ENCODE measurements at places on chromosomes 5 and 9.

- no peak for DNase-seq
These were observed 79.3 kb upstream of the ITGA1 start for GRCh38 chr5:52708463-52708862.

DNA sequence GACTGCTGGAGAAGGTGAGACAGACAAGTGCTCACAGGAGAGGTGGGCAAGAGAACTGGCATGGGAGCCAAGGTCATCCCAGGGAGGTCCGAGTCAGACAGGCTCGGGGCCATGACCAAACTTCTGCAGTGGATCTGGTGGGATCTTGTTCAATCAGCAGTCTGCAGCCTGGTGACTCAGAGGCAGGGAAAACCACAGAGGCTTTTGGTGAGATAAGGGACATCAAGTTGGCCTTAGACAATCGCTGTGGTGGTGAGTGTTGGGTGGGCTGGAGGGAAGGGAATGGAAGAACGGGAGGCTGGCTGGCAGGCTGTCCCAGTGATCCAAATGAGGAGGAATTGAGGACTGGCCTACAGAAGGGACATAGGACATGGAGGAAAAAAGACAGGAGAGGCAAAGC lies 123.8 kb downstream of the TMEM174 start:
- DNase-seq: no peak

DNA sequence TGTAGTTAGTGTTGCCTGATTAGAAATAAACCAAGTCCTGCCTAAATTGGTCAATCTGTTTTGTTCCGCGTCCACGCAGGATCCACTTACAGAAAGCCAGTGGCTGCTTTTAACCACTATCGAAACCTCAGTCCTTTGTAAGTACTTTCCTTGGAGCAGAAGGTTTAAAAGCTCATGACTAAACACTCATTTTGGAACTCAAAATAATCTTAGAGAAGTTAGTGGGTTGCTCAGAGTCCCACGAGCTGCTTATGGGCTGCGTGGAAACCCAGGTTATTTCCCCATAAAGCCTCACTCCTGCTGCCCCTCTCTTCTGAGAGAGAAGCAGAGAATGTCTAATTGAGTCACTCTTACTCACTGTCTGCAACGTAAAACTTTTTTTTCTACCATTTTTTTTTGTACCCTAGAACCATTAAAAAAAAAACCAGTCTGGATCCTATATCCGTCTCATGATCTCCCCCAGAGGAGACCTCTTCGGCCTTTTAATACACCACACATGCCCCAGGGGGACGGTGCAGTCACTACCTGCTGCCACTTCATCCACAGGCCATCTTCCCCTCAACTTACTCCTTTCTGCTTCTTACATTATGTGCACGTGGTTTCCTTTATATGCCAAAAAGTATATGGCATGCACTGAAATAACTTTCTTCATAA lies 7.6 kb downstream of the BASP1 start:
- no peak for DNase-seq

DNA sequence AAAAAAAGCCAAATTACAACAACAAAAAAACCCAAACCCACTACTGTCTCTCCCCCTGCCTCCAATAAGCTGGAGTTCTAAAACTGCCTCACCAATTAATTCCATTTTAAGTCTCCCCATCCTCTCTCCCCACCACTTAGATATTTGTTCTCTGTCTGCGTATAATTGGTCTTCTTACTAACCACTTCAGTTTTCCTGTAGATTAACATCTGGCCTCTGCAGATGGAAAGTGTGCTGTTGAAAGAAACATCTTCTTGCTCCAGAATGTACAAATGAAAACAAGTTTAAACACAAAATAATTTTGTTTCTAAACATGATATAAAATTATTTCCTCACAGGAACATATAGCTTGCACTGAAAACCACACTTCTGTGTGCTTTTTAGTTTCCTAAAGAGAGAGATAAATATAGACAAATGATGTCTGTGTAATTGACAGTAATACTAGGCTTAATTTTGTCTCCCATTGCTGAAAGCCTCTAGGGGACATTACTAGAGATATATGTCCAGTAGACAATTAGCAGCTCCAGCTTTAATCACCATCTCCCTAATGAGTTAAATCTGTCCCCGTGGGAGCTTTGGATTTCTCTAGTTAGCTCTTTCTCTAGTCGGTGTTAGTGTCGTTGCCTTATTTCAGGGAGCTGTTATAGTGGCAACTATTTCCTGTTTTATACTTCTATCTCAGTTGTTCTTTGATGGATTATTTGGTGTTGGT lies 164.0 kb downstream of the ARHGAP26 start:
- DNase-seq: no peak

DNA sequence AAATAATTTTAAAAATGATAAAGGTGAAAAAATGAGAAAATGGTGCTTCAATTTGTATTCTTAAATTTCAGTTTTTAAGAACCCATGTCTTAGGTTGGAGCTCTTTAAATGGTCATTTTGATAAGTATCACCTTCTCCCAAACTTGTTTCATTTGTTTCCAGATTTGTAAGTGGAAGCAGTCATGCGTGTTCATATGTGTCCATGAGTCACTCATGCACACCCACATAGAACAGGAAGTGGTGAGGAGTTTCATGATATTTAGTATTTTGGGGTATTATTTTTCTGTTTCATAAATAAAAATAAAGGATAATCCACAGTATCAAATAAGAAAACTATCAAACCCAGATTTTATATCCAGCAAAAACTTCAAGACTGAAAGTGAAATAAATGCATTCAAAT lies 570.4 kb upstream of the ST8SIA4 start:
- DNase-seq: no peak

DNA sequence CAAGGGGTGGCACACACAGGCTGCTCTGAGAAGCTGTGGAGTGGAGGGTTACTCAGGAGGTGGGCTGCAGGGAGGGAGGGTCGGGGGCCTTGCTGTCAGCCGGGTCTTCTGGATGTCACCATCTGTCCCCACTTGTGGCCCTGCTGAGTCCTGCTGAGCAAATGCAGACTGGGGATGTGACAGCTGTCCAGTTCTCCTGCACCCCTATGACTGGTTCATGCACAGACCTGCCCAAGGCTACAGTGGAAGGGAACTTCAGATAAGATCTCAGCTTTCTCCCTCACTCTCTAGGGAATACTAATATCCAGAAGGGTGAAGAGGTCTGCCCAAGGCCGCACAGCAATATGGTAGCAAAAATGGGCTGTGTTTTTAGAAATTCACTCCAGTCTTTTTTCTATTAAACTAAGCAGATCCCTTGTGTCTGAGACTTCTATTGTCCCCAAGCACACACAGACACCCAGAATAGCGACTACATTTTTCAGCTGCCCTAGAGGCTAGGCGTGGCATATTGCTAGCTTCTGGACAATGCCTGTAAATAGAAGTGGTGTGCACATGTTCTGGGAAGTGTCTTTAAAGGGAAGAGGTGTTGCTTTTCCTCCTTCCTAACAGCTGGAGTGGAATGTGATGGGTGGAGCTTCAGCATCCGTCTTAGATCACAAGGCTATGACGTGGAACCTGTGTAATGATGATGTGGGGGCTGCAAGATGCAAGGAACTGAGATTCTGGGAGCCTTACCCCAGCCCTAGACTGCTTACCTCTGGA lies 51.1 kb upstream of the TBC1D2 start:
- no peak for DNase-seq

DNA sequence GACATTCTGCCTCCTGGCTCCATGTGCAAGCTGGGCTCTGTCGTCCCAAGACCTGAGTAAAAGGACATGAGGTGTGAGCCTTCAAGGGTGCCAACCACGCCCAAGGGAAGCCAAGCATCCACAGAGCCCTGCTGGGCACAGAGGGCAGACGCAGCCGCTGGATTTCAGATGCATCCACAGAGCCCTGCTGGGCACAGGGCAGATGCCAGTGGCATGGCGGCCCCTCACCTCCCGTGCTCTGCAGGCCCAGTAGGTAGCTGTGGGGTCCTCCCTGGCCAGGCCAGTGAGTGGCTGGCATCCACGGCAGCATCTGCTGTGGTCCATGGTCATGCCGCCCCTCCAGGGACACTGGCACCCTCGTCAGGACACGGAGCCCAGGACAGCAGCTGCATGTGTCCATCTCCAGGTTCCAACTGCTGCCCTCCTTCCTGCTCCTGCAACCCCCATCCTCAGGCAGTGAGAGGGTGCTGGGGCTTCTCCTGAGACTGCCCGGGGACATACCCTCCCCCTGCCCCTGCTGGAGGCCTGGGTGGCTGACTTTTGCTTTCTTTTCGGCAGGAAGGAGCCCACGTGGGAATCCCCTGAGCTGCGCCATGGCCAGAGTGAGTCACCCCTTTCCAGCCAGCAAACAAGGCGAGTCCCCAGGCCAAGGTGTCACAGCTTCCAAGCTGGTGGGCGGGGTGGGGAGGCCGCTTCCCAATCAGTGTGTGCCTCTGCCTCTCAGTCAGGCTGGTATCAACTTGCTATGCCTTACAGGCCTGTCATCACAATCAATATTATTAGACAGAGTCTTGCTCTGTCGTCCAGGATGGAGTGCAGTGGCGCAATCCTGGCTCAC lies 4.0 kb upstream of the TRAF2 start:
- DNase-seq: peak; percentile 93

DNA sequence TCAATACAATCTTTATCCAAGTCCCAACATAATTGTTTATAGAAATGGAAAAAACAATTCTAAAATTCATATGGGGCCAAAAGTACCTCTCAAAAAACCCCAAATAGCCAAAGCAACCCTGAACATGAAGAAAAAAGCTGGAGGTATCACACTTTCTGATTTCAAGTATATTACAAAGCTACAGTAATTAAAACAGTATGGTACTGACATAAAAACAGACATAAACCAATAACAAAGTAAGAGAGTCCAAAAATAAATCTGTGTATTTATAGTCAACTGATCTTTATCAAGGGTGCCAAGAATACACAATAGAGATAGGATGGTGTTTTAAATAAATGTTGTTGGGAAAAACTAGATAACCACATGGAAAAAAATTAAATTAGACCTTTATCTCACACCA lies 13.6 kb upstream of the GOLPH3 start:
- DNase-seq: no peak

DNA sequence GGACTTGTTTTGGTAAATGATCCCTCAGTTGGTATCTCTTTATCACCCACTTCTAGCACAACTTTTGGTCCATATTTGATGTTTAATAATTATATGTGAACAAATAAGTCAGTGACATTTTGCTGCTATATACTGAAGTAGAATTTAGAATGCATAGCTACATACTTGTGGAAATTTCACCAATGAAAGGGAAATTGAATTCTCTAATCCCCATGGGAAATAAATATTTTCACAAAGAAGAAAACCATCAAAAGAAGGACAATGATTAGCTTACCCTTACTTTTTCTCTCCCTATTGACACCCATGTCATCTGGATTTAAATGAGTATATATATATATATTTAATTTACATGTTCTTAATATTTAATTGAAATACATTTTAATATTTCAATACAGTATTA lies 94.3 kb upstream of the DAB2 start:
- DNase-seq: no peak

DNA sequence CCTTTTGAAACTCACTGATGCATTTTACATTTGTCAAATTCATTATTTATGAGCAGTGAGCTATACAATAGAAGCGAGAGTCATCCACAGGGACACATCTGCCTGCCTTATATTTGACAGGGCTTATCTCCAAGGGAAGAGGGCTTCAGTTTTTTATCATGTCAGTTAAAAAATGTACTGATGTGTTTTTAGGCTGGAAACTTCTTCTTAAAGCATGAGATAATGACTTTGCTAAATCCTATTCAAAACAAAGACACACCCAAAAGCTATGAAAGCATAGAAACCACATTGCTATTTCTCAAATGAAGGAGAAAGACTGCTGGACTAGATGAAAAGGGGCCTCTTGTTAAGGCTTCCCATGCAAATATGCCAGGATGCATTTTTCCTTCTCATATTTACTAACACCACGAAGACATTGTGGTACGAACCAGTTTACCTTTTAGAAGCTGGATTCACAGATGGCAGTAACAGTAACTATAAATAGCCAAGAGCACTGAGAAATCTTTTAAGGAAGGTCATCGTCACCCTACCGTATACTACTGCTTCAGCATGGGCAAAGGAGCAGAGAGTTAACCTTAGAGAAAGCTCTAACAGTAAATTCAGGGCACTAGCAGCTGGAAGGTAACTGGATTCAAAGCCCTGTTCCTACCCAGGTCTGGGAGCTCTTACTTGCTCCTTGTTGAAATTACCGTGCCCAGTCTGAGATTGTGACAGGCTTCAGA lies 86.3 kb upstream of the IFNK start:
- no peak for DNase-seq

GRCh38 chr9:99681113-99681512 lies 140.6 kb upstream of the NR4A3 start:
- DNase-seq: no peak

DNA sequence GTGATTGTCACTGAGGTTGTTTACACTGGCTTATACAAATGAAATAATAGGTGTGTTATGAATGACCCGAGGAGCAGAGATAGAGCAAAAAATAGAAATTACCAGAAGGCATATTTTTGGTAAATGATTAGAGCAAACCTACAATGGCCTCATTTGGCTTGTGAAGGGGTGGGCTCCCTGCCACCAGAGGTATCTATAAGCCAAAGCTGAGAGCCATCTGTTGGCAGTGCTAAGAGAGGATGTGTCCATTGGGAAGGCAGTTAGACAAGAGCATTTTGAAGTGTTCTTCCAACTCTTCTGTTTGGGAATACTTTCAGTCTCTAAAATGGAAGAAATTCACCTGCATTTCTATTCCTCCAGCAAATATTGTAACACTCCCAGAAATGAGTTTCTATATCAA lies 10.6 kb downstream of the NIPAL4 start:
- DNase-seq: no peak

GRCh38 chr9:37511016-37512010 lies 25.6 kb downstream of the POLR1E start:
- no peak for DNase-seq

DNA sequence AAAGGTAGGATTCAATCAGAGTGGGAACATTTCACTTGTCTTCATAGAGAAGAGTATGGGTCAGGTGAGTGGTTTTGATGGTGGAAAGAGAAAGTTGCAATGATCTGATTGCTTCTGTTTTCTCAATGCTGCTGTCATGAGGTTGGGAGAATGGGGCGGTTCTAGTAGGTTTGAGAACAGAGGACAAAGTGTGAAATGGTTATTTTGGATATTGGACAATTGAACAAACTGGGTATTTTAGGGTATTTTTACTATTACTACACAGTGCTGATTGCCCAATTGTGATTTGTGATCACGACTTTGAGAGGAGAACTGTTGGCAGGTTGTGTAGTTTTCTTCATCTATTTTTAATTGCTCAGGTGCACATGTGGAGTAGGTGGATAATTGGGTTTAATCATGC lies 60.2 kb downstream of the COMMD10 start:
- DNase-seq: no peak

- DNase-seq: no peak
These were observed 333.1 kb downstream of the ASTN2 start for GRCh38 chr9:117081641-117082317.

DNA sequence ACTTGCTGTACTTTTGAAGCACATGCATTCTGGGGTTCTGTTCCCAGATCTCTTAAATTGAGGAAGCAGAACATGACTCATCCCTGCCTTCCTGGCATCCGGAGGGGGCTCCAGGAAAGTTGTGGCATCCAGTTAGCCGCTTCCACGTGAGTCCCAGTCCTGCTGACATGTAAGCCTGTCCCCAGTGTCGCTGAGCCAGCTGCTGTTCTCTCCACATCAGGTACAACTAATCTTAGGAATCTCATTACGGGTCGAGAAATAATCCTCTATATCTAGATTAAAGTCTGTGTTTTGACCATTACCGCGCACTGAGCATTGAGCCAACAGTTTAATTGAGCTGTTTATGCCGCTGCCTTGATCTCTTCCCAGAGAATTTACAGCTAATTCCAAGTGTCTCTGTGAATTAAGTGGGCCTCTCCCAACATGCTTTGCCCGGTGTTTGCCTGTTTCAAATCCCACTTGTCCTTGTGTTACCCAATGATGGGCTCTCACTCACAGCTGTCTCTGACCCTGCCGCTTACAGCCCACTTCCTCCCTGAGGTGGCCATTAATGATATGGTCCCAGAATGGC lies 10.5 kb upstream of the SHB start:
- DNase-seq: no peak

GRCh38 chr5:149227168-149227826 lies 44.4 kb upstream of the AFAP1L1 start:
- no peak for DNase-seq

All from activated T-cell treated with anti-CD3 and anti-CD28 coated beads, Interleukin-2, amount 50 U/mL, for 48 hours (primary cell).